Left renal cortex interstitium (tissue), 4 donors: ENCODE measurements at places on chromosomes 2 and 18. TPM values are rescaled to one million over a fixed set of nuclear protein-coding genes. Genes with fewer than 3 reads are reported as not detected.

Gene NYAP2
- polyA plus RNA-seq: 0.08 TPM

DNA sequence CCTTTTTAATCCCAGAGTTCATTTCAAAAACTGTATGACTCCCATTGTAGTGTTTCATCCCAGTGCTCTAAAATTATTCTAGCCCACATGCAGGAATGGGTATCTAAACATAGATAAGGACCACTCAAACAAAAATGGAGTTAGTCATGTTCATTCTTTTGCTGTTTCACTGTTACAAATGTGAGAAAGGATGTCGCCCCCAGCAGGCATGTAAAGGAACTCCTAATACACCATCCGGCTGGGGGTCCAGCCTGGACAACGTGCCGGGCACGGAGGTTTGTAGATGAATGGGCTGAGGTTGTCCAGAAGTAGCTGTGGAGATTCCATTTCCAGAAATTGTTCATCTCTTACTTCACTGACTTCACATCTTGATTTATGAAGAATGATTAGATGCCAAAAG lies 101.9 kb upstream of the RAB12 start:
- no peak for DNase-seq

Gene ACTG2
- 0.97 TPM for polyA plus RNA-seq

Gene TMEM163
- polyA plus RNA-seq: 1.4 TPM

- no peak for DNase-seq
These were observed 51.2 kb downstream of the MYO3B start for GRCh38 chr2:170229125-170229524.

- DNase-seq: no peak
These were observed 8.9 kb downstream of the DIS3L2 start for GRCh38 chr2:231970461-231970860.

DNA sequence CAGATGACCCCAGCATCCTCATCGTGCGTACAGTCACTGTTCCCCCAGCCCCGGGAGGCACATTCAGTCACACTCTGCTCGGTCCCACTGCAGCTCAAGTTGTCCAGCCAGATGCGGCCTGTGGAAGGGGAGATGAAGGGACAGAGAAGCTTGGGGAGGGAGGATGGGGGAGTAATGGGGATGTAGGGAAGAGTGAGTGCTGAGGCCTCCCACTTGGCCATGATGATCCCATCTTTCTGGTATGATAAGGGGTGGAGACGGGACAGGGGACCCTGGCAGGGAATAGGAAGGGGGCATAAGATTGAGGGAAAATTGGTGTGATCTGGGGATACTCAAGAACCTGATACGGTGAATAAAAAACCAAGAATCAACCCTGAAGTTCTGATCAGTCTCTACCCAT lies 3.5 kb downstream of the LOXL3 start:
- DNase-seq: no peak

DNA sequence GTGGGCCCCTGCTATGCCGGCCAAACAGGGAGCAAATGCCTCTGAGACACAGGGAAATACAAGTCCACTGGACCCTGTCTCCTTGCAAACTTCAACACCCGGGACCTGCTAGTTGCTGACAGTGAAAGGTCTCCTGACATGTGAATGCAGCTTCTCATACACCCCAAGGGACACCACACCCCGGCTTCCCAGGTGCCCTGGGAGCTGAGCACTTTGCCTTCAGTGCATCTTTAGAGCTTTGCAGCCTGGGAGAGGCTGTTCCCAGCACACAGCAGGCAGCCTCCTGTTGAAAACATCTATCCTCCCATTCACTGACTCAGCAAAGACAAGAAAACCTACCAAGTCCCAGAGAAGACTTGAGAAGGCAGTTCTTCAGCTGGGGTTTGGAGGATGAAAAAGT lies 143.4 kb downstream of the COL6A3 start:
- no peak for DNase-seq

DNA sequence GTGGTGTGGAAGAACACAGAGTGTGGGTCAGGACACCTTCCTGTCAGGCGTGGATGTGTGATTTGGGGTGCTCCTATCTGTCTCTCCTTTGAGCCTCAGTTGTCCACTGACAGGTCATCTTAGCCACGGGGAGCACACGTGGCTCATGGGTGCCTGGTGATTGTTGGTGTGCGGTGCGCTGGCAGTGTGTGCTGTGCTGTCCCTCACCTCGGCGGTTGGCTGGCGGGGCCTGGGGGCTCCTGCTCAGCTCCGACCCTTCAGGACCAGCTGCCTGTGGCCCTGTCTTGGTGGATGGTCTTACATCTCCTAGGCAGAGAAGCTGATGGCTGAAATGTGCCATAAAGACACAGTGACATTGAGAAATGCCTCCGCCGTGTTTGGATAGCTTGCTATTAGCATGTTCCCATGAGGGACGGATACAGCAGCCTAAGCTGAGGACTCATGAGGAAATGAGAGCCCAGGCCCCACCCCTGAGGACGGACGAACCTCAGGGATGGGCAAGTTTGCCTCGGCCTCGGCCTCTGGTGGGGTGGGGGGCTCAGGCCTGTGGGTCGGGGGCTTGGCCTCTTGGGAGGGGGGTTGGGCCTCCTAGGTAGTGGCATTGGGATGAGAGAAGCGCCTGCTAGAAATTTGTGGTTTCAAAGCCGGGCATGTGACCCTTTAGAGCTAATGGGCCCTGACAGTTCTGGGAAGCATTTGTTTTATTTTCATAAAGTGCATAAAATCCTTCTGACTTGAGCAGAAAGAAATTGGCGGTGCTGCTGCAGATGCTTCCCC lies 20.3 kb upstream of the ASB1 start:
- DNase-seq: no peak
